ENCODE measurements at places on chromosomes 2 and 18.

- no peak for DNase-seq
Measured at GRCh38 chr2:59080451-59081181, 839.5 kb upstream of the FANCL start.

- no peak for DNase-seq
Measured at GRCh38 chr2:227509076-227509475, 37.1 kb downstream of the AGFG1 start.

- no peak for DNase-seq
Measured at GRCh38 chr2:110748489-110748867, 16.1 kb downstream of the ACOXL start.

- DNase-seq: no peak
Measured at GRCh38 chr2:56801214-56801613, 617.4 kb downstream of the CCDC85A start.

- no peak for DNase-seq
Measured at GRCh38 chr2:239343946-239344856, 56.6 kb downstream of the HDAC4 start.

DNA sequence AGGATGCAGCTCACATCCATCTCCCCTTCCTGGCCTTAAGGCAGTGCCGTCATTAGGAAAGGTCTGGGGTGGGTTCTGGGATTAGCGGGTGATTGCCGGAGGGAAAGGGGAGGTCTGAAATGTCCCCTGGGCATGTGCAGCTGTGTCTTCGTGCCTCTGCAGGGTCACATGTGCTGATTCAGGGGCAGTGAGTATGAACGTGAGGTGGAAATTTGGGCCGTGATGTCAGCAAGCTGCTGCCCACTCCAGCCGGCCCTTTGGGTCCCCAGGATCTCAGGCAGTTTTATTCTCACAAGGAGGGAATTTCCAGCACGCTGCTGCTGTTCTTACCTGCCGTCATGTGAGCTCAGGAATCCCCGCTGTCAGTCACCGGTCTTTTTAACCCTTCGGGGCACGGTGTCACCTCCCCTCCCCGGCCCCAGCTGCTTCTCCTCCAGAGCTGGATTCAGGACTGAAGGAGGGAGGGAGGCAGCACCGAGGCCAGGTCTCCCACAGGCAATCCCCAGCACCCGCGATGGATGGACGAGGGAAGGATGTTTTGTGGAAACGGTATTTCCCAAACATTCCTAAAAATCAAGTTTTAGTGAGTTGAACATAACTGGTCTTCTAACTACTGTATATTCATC is 23.5 kb downstream of the GPR35 start:
- no peak for DNase-seq

GRCh38 chr18:70288851-70289328 is at the start of gene SOCS6:
Gene SOCS6, plus strand, starts transcription at chr18:70289045. Its CDS starts 35,624 bp downstream, at chr18:70324669.
- peak; percentile 72 for DNase-seq

DNA sequence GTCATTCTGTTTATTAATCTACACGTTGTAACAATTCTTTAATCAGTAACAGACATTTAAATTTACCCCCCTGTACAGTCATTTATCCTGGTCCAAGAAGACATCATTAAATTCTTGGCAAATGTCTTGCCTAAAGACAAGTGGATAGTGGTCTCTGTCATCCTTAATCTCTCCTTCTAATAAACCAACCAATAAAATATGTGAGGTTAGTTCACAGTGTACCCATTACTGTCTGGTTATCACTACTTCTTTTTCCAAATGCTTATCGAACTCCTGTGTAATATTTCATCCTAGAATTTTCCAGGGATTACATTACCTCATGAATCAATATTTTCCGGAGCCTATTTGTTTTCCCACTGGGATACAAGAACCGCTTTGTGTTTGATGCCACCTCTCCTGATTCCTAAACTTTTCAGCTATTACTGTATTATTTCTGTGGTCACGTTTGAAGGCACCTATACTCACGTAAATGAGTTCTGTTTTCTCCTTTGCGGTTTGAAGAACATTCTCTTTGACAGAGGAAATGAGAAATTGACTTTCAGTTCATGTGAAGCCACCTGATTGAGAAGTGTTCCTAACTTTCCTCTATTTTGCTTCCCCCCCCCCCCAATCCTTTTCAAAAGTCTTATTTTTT is 131.5 kb downstream of the RTN4 start:
- no peak for DNase-seq

Measured in natural killer cell treated with Interleukin-12 subunit alpha and Interleukin-12 subunit beta and Interleukin-15 and Interleukin-18, amount 100 ng/mL, for 72 hours (primary cell).